NCI-H187 treated with DMSO at 0.1 percent for 48 hours (cell line): ENCODE measurements at places on chromosomes 12 and 14.

GRCh38 chr14:67943947-67944346 is 124.4 kb downstream of the RAD51B start:
- DNase-seq, result peak; percentile 29

- DNase-seq, result peak; percentile 30
Measured at GRCh38 chr14:71737760-71738159, 194.5 kb upstream of the RGS6 start.

GRCh38 chr14:35287431-35288013 is 4.7 kb upstream of the PSMA6 start:
- no peak for DNase-seq

DNA sequence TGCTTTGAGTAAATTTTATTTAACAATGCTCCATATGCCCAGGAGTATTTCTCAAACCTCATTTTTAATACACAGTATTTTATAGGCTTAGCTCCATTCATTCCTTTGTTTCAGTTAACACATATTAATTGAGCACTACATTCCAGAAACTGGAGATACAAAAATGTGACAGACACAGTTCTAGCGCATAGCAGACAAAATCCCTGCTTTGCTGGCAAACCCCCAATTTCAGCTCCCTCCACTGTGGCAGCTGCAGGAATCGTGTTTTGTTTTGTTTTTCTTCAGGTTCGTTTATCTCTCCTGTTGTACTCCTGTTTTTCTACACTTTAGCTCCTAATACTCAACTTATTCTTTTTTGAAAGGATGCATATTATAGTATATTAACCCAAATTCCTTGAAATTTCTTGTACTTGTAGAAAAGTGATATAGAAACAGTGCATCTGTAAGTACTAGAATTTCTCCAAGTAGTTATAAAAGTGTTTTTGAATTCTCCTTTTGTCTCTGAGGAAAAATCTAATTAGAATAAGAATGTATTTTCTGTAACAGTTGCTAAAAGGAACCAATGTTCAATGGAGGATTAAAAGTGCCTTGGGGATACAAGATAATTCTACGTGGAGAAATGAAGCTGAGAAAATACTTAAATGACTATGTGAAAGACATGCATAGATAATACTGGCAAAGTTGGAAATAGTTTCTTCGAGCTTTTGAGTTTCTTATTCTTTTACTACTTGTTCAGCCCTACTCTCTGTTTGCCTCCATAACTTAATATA is 6.4 kb upstream of the RAB21 start:
- DNase-seq, result no peak

GRCh38 chr14:65332141-65332871 is 80.2 kb upstream of the FUT8 start:
- DNase-seq, result no peak

GRCh38 chr12:46518169-46518568 is 145.6 kb upstream of the SLC38A2 start:
- no peak for DNase-seq

DNA sequence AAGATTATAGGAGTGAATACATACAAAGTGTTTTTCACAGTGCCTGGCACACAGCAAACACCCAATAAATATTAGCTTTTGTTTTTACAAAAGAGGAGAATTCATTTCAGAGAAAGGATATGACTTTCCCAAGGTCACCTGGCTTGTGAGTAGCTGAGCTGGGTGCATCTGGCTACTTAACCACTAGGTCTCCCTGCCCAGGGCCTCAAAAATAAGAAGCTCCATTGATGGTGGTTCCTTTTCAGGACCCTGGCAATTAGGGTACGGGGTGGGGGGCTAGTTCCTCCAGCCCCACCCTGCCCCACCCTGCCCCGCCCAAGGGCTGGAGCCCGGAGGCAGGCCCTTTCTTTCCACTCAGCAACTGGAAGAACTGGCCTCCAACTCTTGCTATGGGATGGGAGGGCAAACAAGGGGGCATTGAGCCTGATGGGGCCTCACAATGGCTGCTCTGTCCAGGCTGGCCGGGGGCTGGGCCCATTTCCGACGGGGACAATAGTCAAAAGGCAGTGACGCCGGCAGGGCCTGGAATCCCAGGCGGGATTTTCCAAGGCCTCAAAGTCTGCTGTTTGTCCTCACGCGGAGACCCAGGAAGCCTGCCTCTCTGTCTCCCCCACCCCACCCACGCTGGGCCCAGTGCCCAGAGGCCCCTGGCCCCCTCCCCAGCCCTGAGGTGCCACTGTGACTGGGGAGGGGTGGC is 8.2 kb upstream of the ATG101 start:
- DNase-seq, result no peak

DNA sequence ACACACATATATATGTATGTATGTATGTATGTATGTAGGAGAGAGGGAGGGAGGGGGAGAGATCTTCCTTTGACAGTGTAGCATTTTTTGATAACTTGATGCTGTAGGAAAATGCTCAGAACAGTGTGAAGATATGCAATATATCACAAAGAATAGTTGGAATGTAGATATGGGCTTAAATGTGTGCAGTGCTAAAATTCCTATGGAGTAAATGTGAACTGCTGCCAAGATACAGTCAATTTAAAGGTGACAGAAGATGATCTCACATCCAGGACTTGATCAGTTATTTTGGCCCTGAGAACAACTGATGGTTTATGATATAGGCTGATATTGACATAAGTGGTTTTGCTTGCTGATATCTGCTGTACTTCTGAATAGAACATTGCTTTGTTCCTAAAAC is 84.2 kb downstream of the DAAM1 start:
- DNase-seq, result no peak

DNA sequence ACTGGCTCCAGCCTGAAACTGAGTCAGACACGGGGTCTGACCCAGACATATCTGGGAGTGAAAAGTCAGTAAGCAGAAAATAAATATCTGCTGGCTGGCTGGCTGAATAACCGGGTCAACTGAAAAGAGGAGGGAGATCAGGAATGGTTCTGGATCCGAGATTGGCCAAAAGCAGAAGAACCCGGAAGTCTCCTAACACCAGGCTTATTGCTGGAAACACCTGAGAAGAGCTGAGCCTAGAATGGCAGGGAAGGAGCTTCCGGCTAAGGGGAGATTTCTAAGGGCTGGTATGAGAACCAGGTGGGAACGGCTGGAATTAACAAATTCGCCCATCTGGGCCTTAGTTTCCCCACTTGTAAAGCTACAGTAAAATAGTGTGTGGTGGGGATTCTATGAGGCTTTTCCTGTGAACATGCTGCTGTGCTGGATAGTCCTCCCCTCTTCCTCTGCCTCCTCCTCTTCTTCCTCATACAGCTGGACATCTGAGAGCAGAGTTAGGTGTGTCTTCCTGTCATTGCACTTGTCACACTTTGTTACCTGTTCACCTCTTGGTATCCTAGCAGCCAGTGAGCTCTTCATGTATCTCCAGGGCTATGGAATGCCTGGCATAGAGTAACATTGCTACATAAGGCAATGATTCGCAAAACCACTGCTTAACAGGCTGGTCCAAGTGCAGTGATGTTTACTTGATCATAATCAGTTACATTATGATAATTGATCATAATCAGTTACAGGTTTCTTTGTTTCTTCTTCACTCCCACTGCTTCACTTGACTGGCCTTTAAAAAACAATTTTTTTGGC is 2.0 kb upstream of the SHMT2 start:
- no peak for DNase-seq

- DNase-seq, result peak; percentile 99
Measured at GRCh38 chr12:53938326-53939140, at the start of gene HOXC13. Gene HOXC13, plus strand, starts transcription at chr12:53938831. Its CDS starts 76 bp downstream, at chr12:53938907.

GRCh38 chr14:53047307-53048069 is 96.6 kb upstream of the FERMT2 start:
- no peak for DNase-seq

GRCh38 chr12:47834199-47834903 is 14.6 kb upstream of the HDAC7 start:
- no peak for DNase-seq

DNA sequence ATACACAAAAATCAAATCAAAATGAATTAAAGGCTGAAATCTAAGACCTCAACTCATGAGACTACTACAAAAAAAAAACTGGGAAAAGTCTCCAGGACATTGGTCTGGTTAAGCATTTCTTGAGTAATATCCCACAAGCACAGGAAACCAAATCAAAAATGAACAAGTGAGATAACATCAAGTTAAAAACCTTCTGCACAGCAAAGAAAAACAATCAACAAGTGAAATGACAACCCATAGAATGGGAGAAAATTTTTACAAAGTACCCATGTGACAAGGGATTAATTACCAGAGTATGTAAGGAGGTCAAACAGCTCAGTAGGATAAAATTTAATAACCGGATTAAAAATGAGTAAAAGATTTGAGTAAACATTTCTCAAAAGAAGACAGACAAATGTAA is 338.7 kb downstream of the SLC16A7 start:
- DNase-seq, result no peak

DNA sequence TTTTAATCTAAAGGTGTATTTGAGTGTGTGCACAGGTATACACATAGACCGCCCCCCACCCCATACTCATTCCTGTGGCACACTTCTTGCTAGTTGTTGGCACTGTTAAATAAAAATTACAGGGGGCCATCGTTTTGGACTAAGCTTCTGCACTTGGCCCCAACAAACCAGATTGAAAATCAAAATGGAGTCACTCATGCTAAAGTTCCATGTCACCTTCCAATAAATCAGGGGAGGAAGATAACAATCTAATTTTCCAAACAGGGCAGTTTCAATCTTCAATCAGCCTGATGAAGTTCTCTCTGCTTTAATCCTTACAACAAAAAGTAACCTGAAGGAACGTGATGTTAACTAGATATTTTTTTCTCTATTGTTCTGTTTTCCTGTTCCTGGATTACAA is 78.2 kb downstream of the RGS6 start:
- DNase-seq, result no peak

GRCh38 chr12:19181666-19182426 is 52.3 kb downstream of the PLEKHA5 start:
- no peak for DNase-seq

DNA sequence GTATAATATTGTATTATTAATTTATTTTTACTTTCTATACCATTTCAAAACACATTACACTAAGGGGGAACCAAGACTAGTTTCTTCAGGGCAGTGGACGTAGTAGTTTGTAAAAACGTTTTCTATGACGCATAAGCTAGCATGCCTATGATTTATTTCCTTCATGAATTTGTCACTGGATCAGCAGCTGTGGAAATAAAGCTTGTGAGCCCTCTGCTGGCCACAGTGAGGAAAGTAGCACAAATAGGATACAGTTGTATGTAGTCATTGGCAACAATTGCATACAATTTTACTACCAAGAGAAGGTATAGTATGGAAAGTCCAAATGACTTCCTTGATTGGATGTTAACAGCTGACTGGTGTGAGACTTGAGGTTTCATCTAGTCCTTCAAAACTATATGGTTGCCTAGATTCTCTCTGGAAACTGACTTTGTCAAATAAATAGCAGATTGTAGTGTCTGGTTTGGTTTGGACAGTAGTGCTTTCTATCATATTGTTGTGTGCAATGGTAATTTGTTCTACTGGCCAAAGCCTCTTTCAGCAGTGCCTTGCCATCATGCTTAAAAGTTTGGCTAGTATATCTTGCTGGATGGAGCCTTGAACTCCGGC is 24.3 kb upstream of the PLEKHD1 start:
- peak; percentile 50 for DNase-seq

GRCh38 chr12:55935738-55936151 is 4.8 kb downstream of the DGKA start:
- DNase-seq, result no peak

DNA sequence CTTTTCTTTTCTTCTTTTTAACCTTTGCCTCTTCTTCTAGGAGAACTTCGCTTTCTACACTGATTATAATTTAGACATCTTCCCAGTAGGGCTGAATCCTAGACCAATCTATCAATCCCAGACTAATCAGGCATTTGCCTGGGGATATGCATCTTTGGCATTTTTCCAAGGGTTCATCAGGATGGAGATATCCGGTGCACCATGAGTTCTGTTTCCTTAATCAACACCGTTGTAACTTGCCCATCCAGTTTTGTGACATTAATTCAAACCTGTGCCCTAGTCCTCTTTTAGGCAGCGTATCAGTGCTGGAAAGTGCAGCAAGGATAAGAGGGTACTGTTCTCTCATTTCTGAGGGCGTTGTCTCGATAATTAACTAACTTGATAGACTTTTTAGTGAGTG is 617 bp upstream of the MGP start:
- DNase-seq, result no peak

DNA sequence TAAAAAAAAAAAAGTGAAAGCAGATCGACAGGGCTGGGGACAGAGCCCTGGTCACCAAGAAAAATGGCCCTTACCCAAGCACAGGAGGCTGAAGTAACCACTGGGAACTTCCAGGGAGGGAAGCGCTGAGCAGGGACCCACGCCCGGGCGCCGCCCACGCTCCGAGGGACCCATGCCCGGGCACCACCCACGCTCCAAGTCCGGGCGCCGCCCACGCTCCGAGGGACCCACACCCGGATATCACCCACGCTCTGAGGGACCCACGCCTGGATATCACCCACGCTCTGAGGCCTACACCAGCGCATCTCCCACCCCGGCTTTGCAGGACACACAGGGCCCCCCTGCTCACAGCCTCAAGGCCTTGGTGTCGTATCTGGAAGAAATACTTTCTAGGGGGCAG is 25.7 kb downstream of the CHGA start:
- DNase-seq, result no peak

DNA sequence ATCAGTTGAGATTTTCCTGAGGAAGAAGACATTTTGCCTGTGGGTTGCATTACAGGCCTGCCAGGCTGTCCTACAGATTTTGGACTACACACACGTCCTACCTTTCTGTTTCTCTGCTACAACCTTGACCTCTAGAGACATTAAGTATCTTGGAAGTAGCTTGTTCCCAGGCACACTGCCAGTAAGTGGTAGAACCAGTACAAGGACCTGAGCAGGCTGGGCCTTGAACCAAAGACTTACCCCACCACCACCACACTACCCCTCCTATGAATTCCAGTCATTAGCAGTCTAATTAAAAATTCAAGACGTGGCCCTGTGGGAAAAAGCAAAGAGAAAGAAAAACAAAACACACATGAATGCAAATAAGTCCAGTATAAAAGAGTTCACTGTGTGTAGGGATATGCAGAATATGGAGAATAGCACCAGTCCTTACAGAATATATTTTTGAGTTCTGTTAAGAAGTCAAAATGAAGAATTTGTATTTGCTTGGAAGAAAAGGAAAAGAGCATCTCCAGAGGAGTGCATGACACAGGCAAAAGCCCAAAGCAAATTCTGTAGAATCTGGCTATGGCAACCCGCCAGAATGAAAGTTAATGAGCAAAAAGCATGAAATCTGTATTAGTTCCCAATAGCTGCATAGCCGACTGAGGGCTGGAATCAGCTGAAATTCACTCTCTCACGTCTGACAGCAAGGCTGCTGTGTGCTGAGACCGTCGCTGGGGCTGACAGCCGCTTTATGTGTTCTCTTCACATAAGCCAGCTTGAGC is 74.3 kb upstream of the ST8SIA1 start:
- DNase-seq, result no peak

DNA sequence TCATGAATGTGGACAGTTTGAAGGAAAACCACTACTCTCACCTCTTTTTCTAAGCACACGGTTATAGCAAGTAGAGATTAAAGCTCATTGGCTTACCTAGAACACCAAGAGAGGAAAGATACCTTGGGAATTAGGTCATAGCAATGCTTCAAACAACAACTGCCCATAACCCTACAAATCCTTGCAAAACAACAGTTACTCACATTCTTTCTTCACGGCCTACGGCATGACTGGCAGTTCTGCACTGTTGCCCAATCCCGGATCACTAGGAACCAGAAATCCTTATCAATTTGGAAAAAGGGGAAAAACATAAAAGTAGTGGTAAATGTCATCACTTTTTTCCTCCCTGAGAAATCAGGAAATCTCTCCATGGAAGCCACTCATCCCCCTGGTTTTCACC is 9.6 kb upstream of the ISM2 start:
- no peak for DNase-seq
